HuH-7 (cell line): ENCODE measurements at places on chromosomes 1 and 21.

DNA sequence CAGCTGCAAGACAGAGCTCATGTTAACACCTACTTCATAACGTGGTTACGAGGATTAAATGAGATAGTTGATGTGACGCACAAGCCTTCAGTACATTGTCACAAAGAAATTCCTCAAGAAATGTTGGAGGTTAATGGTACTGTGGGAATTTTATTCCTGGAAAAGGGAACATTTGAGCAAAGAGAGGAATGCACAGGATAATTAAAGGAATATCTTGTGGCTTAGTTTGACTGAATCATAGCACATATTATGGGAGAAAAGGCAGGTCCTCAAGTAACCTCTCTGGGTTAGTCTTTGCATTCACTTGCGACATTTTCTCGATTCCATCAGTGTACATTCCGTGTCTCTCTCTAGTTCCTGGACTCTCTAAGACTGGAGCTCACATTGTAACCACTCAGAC is 300.2 kb upstream of the DUSP10 start:
- DNase-seq = no peak

DNA sequence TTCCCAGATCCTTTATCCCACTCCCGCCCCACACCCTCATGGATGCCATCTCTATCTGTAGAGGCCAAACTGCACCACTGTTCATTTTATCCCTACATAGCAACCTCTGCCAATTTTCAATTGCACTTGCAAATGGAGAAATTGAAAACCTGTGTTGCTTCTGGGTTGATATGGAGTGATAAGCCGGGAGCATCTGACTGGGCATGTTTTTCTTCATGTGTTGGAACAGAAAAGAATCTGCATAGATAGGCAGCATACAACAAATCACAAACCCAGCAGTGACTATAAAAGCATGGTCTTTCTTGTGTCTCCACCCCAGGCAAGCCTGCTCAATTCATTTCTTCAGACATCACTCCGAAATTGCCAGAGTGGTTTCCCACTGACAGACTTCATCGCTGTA is 608.8 kb upstream of the CAMK1G start:
- DNase-seq = no peak

GRCh38 chr1:28864695-28865094 is 49.7 kb upstream of the EPB41 start:
- no peak for DNase-seq

DNA sequence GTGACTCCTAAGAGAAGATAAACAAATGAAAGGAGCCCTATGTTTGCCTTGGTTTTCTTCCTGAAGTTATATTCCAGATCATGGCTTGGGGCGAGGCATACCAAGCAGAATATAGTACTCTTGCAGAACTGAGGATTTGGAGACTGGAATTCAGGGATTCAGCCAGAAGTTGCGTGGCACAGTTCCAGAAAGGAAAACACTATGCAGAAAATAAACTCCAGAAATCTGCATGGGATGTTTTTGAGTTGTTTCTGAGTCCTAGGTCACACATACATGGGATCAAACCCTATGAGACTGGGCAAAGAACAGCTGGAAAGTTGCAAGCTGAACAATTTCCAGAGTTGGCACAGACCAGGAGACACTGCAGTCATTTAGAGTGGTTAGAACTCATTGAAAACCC is 42.9 kb upstream of the IFFO2 start:
- no peak for DNase-seq

- DNase-seq = no peak
Measured at GRCh38 chr1:18064534-18064933, 43.1 kb upstream of the IGSF21 start.
